ENCODE measurements at places on chromosomes 4 and X.
A peak's percentile ranks its signal among the peaks of the same experiment; 100 is the strongest.

GRCh38 chr4:28313729-28314713 lies 1453.4 kb downstream of the STIM2 start:
- no peak for DNase-seq

GRCh38 chr4:11397146-11397545 lies 31.5 kb downstream of the HS3ST1 start:
- no peak for DNase-seq

- DNase-seq = no peak
Observed at GRCh38 chrX:42839632-42840031, 61.7 kb upstream of the PPP1R2C start.

DNA sequence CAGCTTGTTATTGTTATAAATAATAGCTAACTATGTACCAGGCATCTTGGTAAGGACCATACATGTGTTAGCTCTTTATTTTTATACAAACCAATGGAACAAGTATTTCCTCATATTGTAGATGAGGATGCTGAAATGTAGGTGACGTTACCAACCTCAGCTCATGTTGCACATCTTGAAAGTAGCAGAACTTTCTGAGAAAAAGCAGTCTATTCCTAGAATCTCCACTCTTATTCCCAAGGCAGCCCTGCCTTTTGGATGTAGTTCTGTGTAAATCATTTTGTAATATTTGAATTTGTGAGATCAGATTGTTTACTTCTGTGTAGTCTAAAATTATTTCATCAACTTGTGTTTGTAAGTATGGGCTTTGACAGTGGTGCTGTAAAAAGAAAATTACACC lies 5.3 kb downstream of the FHDC1 start:
- DNase-seq = no peak

GRCh38 chr4:1842993-1843448 lies 12.9 kb downstream of the LETM1 start:
- DNase-seq = peak; percentile 83
